ENCODE measurements at places on chromosomes 1 and 21.

- DNase-seq: no peak
Observed at GRCh38 chr21:26099610-26100219, 70.9 kb downstream of the APP start.

DNA sequence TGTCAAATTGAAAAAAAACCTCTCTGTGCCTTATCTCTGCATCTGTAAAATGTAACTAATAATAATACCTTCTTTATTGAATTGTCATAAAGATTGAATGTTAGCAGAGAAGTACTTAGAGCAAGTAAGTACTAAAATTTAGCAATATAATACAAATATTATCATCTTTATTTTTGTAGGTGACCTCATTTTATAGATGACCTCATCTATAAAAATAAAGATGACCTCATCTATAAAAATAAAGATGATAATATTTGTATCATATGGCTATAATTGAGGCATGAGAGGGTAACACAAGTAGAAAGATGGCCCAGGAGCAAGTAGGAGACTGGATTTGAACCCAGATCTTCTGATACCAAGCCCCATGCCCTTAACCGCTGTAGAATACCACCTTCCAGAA, 193.2 kb upstream of the FOXD3 start:
- no peak for DNase-seq

DNA sequence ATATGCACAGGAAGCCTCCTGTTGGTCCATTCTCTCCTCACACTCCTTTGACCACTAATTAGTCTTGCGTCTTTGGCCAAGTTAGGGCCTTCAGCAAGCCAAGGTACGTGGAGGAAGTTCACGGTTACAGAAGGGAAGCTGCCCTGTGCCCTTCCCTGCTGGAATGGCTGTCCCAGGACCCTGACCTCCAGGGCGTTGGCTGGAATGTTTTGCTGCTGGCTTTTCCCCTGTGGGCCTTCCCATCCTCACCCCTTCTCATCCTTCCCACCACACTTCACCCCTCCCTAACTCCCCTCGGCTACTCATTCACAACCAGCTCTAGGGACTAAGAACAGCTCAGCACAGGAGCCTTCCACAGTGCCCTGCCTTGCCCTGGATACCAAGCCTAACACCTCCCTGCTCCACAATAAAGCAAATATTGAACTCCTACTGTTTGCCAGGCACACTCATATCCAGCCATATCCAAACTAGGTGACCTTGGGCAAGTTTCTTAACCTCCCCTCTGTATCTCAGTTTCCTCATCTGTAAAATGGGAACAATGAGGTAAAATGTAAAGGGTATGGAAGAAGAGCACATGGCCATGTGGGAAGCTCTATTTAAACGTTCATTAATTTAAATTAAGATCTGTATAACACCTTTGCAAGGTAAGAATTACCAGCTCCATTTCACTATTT, 8.8 kb upstream of the CDCP2 start:
- DNase-seq: no peak

- DNase-seq: no peak
Observed at GRCh38 chr1:106925750-106926149, 130.7 kb upstream of the PRMT6 start.

GRCh38 chr1:43206600-43207228, 34.6 kb downstream of the CFAP57 start:
- no peak for DNase-seq

DNA sequence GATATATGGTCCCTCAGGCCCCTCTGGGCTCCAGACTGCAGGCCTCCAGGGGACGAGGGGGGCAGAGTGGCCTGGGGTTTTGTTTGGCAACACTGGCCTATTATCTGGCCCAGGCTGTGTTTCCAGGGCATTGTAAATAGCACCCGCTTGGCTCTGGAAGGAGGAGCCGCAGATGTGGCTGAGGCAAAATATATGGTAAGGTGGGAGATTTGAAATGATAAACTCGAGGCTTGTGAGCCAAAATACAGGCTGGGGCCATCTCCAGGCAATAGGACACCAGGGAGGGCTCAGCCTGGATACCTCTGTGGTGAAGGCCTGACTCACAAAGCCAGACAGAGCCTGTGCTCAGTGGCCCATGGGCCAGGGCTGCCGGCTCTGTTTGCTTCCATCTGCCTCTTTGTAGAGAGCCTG, 14.0 kb downstream of the NAV1 start:
- DNase-seq: no peak

- DNase-seq: no peak
Observed at GRCh38 chr1:226135059-226135651, 51.4 kb downstream of the ACBD3 start.

GRCh38 chr1:32151319-32151787, 28.1 kb upstream of the TXLNA start:
- no peak for DNase-seq

DNA sequence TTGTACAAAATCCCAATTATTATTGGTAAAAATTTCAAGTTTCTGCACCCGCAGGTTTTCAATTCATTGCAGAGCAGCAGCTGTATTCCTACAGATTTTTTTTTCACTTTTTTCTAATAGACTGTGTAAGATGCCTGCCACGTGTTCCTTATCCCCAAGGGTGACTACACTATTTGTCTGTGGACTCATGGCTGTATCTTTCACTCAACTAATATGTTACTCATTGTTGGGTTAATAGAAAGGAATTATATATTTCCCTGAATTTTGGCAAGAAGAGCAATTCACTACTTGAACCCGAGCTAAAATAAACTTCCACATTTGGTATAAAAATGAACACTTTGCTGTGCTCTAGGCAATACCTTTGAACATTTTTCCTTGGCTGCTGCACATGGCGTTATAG, 158.7 kb downstream of the NCAM2 start:
- DNase-seq: no peak

- no peak for DNase-seq
Observed at GRCh38 chr1:119806489-119806888, 4.8 kb downstream of the REG4 start.

DNA sequence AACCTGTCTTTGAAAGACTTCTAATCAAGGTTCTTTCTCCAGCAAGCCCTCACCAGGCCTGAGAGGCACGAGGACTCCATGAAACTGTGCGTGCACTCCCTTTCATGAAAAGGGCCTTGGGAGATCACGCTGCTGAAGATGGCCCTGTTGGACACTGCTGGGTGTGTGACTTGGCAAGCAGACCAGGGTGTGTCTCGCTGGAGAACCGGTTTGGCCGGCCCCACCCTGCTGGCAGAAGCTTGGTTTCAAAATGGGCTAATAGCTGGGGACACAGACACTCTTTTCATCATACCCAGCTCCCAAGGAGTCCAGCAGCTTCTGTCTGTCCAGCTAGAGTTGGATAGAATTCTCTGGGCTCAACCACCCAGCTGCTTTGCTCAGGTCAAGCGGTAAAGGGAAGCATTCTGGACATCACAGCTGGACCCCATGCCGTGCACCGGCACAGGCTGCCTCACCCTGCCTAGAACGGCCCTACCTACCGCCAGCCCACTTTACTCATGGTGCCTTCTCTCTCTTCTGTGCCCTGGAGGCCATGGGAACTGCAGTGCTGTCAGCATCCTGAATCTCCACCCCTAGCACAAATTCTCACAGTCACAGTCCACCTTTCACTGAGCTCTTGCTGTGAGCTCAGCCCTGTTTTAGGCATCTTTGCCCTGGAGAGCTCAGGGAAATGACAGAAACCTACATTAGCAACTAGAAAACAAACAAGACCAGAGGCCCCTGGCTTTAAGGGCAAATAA, 24.6 kb downstream of the PKP1 start:
- DNase-seq: no peak

DNA sequence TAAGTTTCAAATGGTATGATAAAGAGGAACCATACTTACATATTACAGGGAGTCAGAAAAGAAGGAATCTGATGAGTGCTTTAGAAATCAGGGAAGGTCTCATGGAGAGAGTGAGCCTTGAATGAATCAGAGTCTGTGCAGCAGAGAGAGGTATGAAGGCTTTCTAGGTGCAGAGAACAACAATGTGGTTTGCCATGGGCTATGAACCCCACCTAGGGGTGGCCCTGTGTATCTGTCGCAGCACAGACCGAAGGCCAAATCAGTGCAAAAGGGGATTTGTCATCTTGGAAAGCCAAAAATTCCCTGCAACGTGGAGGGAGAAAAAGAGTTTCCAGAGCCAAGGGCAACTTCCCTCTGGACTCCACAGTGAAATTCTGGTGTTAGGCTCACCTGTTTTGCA, 3.5 kb downstream of the PAPPA2 start:
- no peak for DNase-seq

DNA sequence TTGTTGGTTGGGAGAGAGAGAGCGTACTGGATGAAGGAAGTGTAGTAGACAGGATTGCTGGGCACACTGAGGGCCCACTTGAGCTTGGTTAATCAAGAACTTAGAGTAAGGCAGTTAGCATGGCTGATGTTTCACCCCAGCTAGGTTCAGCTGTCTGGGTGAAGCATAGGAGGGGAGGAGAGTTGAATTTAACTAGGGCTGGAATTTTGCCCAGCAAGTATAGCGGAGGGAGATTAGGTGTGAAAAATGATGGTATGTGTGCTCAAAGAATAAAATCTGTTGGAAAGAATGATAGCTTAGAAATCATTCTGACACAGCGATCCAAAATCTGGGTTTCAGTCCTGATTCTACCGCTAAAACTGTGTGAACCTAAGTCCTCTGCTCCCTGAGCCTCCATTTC, 461.5 kb upstream of the PROX1 start:
- DNase-seq: no peak

DNA sequence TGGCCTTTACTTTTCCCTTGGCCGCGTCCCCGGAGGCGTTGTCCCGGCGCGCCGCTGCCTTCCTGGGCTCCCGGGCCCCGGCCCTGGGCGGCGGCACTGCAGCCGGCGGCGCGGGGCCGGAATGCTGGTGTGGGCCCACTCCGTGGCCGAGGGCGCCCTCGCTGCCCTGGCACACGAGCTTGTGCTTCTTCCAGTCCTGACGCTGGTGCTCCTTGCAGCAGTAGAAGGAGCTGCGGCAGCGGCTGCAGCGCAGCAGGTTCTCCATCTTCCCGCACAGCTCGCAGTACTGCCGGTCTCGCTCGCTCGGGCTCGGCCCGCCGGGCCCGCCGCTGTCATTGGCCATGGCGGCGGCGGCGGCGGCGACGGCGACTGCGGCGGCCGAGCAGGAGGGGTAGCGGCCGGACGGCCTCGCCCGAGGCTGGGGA, 529 bp downstream of the EGLN1 start:
- DNase-seq: peak; percentile 53

All from CD4-positive, alpha-beta T cell treated with Interferon alpha-2 for 1 hour (primary cell).